ENCODE measurements at places on chromosomes 5 and 9.

GRCh38 chr5:140255460-140256157 is 47.3 kb downstream of the PFDN1 start:
- peak; percentile 21 for DNase-seq

- no peak for DNase-seq
These were observed 65.8 kb downstream of the NDUFAF2 start for GRCh38 chr5:61010467-61011454.

GRCh38 chr5:12313602-12314001 is 409.4 kb upstream of the CTNND2 start:
- DNase-seq = no peak

DNA sequence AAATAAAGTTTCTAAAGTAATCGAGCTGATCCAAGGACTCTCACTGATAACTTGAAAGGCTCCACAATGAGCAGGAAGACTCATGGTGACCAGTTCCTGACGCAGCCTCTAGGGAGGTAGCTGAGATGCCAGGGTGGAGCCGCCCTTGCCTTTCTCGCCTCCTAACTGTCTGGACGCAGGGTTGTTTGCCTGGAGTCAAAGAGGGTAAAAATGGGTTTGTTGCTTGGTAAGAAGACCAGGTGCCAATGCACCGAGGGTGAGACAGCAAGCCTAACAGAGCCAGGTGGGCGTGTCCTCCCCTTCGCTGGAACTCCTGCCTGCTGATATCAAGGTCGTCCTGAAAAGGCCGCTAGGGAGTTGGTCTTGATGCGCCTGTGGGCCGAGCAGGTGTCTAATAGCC is 48.6 kb upstream of the FCN1 start:
- DNase-seq = no peak

GRCh38 chr5:96836817-96837216 is 29.1 kb upstream of the ERAP1 start:
- DNase-seq = no peak

- no peak for DNase-seq
These were observed 49.4 kb downstream of the TRPM6 start for GRCh38 chr9:74838351-74838750.

DNA sequence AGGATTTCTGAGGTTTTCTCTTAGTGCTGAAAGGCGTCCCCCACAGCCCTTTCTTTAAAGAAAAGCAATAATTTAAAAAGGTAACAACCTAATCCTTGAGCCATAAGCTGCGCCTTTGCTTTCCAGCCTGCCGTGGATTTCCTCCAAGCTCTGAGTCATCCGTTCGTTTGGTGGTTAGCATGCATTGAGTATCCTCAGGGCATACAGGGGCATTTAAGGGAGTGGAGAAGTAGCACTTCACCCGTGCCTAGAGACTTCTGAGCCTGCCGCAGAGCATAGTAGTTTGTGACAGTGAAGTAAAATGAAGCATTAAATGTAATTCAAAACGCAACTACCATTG is 892 bp upstream of the TNC start:
- peak; percentile 5 for DNase-seq

DNA sequence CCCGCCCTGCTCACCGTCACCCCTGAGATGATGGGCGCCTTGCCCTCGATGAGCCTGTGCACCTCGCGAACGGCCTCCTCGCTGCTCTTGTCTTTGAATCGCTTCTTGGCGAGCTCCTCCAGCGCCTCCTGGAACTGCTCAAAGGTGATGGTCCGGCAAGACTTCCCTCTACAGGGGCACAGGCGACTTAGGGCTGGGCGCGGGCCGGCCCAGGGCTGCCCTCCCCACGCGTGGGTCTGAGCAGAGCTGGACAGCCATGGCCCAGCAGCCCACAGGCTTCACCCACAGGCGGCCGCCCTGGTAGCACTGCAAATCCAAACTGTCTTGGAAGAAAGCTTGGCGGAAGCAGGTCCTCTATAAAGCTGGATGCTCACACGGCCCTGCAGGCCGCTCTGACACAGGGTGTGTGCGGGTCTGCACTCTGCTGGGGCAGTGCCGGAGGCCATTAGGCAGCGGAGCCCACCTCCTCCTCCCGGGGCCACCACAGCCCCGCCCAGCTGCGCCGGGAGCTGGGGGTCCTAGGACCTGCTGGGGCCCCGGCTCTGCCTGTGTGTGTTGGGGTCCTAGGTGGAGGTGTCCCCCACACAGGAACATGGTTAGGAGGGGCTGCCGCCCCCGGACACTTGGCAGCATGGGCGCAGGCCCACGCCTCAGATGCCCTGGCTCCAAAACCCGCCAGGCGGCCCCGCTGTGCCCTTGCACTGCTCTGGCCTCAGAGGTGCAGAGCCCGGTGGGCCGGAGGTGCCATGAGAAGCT is 27.0 kb downstream of the TPPP start:
- no peak for DNase-seq

GRCh38 chr9:131062969-131063368 is 33.4 kb upstream of the AIF1L start:
- DNase-seq = no peak

DNA sequence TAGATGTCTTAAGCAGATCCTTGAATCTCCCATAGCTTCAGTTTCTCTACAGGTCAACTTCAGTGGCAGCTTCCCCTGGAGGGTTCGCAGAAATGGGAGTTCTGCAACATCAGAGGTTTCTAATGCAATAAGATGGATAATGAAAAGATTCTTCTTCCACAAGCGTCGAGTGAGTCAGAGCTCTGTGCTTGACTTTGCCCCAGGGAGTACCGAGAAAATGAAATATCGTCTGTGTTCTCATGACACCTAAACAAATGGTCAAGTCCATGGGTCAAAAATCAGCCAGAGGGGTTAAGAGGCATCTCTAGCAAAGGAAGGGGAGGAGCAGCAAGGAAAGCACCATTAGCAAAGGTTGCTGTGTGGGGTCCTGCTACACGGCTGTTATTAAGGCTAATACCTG is 3.2 kb upstream of the ADRA1B start:
- DNase-seq = no peak

GRCh38 chr9:75601280-75601679 is 289.2 kb upstream of the PCSK5 start:
- no peak for DNase-seq

GRCh38 chr5:7976411-7977190 is 107.7 kb downstream of the MTRR start:
- DNase-seq = no peak

DNA sequence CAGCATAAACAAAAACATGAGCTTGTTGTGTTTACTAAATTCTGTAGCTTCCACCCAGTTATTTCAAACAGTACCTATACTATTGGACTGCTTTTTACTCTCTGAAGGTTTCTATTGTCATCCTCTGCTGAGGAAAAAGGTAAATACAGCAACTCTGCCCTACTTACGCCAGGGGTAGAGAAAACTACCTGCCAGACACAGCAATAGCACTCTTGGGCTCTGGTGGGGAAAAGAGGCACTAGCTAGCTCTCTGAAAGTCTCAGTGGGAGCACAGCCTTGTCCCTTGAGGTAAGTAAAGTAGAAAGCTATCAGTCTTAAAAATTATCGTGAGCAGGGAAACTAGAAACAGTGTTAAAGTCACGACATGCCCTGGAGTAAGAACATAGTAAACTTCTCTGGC is 3.7 kb downstream of the HCN1 start:
- DNase-seq = no peak

GRCh38 chr9:107213080-107213479 is 70.0 kb upstream of the RAD23B start:
- DNase-seq = no peak

- DNase-seq = no peak
These were observed 21.7 kb upstream of the OLFM1 start for GRCh38 chr9:135065804-135066203.

GRCh38 chr5:34789021-34789531 is 49.9 kb upstream of the TTC23L start:
- DNase-seq = no peak

DNA sequence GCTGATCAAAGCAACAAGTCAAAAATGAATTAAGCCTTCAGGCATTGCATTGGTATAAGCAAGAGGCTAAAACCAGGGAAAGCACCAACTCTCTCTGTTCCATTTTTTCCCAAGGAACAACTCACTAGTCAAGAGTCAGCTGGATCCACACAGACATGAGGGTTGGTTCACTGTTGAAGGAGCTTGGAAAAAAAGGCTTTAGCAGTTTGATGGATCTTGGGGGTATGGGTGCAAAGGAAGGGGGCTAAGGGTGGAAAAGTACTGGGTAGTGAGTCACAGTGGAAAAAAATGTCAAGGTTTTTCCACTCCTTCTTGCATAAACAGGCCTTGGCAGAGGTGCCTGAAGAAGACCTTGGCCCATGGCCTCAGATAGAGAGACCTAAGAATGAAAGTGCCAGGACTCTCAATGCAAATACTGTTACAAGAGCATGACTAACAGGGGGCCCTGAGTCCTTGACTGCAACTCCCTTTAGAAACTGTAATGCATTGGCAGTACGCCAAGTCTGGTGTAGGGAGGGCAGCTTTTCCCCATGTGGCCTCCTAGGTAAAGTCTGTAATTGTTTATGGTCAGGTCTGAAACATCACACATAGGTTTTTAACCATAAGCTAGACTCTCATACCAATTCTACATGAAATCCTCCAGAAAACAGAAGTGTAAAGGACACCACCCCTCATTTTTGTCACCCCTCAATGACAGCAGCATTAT is 23.7 kb downstream of the ACTL7A start:
- DNase-seq = peak; percentile 66

GRCh38 chr9:117273612-117274011 is 141.2 kb downstream of the ASTN2 start:
- no peak for DNase-seq

- DNase-seq = no peak
These were observed 26.7 kb downstream of the F2R start for GRCh38 chr5:76742583-76742982.

DNA sequence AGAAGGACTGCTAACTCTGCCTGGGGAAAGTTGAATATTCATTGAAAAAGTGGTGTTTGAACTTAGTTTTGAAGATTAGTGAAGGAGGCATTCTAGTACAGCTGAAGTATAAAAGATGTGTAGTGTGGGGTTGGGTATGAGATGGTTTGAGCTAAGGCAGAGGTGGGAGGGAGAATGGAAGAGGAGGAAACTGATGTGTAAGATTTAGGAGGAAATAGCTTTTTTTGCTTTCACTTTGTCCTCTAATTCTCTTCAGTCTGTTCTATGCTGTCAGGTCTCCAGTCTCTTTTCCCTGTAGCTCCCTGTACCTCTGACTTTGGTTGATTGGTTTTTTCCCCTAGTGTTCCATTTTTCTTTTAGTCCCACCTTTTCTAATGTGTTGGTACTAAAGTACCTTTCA is 9.0 kb downstream of the CREBRF start:
- DNase-seq = peak; percentile 9

GRCh38 chr5:149453618-149454415 is 74.7 kb upstream of the IL17B start:
- no peak for DNase-seq

DNA sequence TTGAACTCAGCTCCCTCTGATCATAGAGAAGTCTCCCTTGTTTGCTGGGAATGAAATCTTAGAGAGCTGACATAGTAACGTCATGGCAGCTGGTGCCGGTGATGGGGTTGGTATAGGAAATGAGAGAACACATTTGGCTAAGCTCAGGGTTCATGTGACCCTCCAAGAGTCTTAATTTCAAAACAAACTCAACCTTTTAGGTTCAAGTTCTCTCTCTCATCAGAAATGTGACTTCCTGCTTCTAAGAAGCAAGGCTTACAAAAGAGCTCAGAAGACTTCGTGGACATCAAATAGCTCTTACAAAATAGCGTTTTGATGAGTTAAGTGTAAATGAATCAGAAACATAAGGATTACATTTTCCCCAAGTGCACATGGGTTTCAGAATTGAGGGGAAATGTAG is 97.3 kb downstream of the PAPPA start:
- DNase-seq = no peak

- DNase-seq = no peak
These were observed 124.1 kb downstream of the JAKMIP2 start for GRCh38 chr5:147658293-147658932.

DNA sequence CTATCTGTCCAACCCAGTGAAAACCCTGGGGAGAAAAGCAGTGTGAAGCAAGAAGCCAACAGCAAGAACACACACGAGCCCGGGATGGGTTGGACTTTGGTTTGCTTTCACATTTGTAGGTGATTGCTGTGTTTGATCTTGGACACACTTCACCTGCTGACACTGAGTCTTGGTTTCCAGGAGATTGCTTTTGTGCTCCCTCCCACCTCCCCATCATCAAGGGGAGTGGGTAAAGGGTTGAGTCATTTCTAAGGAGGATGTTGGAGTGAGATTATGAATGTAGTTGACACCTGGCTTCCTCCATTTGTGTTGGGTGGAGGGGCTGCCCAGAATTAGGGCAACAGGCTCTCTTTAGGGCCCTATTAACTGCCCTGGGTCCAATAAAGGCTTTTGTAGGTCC is 37.5 kb downstream of the ANKDD1B start:
- peak; percentile 44 for DNase-seq

GRCh38 chr5:56247592-56247991 is 14.5 kb upstream of the ANKRD55 start:
- no peak for DNase-seq

DNA sequence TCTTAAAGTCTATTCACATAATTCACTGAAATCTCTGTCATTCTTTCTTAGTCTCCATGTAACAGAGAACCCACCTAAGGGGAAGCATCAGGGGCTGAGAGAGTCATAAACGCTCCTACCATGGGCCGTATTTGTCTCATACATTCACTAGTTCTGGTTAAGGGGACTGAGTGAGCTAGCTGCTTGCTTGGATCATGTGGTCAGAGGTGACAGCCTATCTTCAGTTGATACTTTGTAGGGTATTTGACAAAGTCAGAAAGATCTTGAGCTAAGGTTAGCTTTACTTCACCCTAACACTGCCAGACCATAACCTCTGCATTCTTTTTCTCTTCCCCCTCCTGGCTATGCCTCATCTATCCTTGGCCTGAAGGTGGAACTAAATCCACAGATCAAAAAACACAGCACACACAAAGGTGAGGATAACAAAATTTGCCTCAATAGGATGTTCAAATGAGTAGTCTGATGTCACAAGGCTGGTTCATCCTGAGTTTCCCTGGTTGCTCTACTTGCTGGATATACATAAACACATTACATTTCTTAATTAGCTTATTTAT is 66.5 kb downstream of the MARCHF3 start:
- DNase-seq = no peak

GRCh38 chr9:136248951-136249876 is 3.6 kb upstream of the QSOX2 start:
- no peak for DNase-seq

DNA sequence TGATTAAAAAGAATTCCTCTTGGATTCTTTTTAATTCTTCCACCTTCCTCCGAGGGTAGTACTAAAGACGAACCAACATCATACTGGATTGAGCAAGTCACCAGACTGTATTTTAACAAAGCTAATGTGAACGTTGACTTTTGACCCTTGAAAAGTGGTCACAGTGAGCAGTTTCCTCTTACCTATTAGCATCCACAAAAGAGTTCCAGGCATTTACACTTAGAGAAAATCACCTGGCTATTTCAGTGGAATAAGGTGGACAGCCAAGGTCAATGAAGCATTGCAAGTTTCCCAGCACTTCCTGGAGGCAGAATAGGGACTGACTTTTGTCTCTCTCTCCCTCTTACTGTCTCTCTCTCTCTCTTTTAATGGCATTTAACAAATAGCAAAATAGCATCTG is 145.1 kb upstream of the DAB2 start:
- DNase-seq = no peak

GRCh38 chr9:114450833-114451706 is 54.2 kb downstream of the WHRN start:
- no peak for DNase-seq

GRCh38 chr5:90932052-90932699 is 373.6 kb downstream of the ADGRV1 start:
- DNase-seq = peak; percentile 46

GRCh38 chr9:2083479-2083878 is 68.3 kb downstream of the SMARCA2 start:
- peak; percentile 29 for DNase-seq

- DNase-seq = no peak
These were observed 462.9 kb downstream of the BNC2 start for GRCh38 chr9:16407617-16408016.

Measured in activated CD4-positive, alpha-beta T cell treated with anti-CD3 and anti-CD28 coated beads, Interleukin-10, Interleukin-2, amounts not matched to agents 100 ng/mL and 50 ng/mL, durations not matched to agents 16 hours and 8 hours (primary cell).